ENCODE measurements at places on chromosomes 4 and X.

DNA sequence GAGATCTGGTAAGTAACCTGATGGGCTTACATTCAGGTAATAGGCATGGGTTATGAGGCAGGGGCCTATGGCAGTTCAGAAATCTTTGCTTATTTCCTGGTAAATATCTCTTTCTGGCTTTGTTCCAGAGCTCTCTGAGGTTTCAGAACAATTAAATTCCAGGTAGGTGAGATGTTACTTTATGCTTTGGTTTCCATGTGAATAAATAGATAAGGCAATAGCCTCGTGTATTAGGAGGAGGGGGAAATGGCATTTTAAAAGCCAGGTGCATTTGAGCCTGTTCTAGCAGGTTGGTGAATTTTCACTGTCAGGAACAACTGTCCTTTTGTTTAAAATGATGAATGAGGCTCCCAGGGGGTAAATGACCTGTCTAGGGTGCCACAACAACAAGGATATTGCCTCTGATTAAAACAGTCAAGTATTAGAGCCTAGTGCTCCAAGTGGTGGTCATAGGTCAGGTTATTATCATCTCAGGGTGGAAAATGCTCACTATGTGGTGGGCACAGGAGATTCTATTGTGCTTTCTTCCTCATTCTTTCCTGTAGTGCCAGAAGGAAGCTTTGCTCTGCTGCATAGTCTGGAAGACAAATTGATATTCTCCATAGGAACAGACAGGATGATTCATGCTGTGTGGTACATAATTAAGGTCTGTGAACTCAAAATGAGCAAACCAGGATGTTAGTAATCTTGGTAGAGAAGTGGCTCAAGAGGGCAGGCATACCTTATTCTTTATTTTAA, 296.2 kb downstream of the INPP4B start:
- no peak for DNase-seq

DNA sequence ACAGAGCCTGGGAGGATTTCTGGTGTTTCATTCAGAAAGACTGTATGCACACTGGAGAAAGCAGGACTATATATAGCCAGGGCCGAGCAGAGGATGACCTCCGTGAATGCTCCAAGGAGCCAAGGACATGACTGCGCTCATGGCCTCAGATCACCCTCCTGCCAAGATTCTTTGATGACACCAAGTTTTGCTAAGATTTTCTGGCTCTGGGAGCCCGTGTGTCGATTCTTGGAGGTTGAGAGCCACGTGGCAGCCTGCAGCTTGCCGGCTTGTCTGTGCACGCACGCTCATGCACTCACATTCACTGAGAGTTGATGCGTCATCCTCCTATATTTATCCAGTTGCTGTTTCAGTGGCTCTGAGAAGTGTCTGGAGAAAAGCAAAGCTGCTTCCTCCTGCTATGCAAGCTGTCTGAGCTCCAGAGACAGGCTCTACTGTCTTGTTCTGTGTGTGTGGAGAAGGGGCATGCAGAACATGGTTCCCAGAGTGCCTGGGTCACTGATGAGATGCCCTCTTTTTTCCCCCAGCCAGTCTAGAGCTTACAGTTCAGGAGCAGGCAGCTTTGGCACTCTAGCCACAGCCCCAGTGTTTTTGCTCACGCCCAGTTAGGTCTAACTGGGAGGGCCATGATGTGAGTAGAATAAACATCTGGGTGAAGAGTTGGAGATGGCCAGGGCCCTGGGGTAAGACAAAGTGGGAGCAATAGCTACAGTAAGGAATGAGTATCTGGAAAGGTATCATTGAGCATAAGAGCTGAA, 64.9 kb upstream of the SCOC start:
- no peak for DNase-seq

DNA sequence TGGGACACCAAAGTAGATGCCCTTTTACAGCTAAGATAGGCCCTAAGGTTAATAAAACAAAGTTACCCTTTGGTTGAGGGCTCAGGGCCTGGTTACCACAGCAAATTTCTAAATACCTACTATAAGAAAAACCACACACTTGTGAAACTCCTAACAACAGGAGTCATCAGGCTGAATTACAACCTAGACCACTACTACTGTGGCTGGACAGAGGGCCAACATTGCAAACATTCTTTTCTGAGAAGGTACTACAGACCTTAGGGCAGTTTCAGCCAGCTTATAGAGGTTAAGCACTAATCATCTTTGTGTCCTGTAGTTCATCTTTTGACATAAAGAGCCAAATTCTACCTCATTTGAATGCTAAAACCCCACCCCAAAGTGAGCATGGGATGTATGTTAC, 504.0 kb downstream of the RAPGEF2 start:
- DNase-seq = no peak

DNA sequence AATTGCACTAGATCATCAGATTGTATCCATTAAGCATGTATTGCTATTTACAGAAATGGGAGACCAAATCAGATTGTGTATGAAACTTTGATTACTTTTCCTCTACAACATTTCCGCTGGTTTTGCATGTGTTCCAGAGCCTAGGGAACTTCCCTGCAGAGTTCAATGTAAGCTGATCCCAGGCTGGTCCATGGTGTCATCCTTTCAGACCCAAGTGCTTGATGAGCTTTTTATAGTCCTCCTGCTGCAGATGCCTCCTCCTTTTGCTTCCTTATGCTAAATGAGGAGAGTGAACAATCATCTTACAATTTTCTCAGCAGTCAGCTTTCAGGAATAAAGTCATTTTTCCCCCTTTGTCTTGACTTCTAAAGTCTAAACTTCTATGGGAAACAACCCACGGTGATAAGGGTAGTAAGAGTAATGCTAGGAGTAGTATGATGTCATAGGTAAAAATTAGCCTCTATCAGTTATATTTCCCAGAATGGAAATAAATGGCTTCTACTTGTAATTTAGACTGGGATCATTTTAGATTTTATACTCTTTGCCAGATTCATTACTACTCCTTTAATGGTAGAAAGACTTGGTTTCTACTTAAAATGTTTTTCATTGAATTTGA, 55.1 kb upstream of the SLC4A4 start:
- no peak for DNase-seq

DNA sequence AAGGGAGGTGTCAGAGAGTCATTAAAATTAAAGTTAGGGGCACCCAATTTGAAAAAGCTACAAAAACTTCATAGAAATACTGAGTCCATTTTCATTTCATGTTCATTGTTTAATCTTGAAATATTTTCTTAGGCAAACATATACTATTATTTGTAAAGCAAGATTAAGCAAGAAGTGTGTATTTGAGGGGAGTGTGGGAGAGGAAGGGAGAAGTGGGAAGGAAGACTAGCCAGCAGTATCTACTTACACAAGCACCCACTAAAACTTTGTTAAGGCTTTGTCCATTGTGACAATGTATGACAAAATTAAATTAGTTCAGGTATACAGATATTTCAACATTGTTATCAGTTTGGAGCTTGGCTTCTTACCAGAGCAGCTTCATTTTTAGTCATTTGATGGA, 222.9 kb downstream of the ARHGAP24 start:
- no peak for DNase-seq

GRCh38 chr4:115117651-115118050, 4.2 kb upstream of the NDST4 start:
- no peak for DNase-seq

GRCh38 chrX:2348211-2348610, 152.6 kb downstream of the DHRSX start:
- no peak for DNase-seq

DNA sequence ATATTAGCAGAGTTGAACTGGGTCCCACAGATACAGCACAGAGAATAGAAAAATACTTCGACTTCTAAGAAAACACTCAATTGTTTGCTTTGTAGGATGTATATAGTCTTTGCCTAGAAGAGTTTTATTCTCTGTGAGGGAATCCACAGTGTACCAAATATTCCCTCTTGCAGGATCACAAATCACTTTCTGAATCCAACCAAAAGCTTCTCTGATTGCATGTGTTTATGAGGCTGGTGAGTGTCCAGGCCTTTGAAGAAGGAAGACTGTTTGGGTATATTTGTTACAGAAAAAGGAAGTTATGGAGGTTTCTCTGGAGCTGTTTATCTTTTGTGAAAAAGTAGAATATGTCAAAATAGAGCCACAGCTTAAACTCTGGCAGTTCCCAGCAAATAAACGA, 423.2 kb downstream of the AFF2 start:
- no peak for DNase-seq

- DNase-seq = no peak
These were observed 39.2 kb upstream of the CRMP1 start for GRCh38 chr4:5932035-5932568.

DNA sequence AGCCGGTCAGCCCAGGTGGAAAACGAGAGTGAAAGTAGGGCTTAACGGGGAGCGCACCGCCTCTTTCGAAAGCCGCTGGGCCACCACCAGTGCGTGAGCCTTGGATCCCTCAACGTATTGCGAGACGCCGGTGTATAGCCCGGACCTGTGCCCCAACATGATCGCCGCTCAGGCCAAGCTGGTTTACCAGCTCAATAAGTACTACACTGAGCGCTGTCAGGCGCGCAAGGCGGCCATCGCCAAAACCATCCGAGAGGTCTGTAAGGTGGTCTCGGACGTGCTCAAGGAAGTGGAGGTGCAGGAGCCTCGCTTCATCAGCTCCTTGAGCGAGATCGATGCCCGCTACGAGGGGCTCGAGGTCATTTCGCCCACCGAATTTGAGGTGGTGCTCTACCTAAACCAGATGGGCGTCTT, 929 bp downstream of the MAB21L2 start:
- no peak for DNase-seq

DNA sequence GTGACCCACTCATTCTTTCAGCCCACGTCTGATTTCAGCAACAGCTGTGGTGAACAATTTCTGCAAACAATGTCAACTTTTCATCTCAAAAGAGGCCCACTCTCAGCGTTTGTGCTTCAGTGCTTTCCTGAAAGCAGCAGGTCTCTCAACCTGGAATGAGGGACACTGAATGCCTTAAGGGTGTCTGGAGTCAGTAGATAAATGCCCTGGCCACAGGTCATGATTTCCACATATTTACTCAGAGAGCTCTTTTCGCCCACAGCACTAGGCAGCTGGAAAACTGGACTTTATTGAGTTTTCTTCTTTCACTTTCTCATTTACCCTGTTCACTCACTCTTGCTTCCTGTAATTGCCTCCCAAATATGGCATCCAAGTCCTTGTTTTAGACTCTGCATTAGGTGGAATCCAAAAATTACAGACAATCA, 52.8 kb downstream of the NPFFR2 start:
- DNase-seq = no peak

GRCh38 chr4:13386405-13387107, 97.6 kb downstream of the RAB28 start:
- DNase-seq = no peak

DNA sequence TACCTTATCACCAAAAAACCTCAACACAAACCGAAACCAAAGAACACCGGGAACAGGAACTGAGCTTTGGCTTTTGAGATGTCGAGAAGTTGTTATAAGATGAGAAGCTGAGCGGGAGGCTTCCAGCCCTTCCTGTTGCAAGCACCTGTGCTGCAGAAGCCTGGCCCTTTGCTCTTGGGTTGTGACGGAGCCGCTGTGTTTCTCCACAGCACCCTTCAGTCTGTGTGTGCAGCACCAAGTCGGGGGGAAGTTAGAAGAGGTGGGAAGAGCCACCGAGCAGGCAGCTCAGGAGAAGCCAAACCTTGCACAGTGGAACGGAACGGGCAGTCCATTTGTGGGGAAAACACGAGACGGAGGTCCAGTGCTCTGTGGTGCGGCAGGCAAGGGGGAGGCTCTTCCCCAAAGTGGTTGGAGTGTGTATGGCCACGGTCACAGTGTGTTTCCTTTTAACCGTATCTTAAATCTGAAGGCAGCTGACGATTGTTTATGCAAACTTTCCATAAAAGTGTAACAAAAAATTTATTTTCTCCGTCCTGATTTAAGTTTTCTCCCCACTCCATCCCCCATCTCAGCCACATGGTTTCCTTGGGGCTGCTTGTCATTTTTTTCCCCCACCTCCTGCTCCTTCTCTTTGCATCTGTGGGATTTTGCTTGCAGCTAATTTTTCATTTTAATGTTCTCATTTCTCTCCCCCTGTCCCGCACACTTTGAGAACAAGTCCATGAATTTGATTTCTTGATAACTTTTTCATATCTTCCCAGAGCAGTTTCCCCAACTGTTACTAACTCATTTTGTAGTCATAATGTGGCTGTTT, 123.7 kb downstream of the STOX2 start:
- no peak for DNase-seq

DNA sequence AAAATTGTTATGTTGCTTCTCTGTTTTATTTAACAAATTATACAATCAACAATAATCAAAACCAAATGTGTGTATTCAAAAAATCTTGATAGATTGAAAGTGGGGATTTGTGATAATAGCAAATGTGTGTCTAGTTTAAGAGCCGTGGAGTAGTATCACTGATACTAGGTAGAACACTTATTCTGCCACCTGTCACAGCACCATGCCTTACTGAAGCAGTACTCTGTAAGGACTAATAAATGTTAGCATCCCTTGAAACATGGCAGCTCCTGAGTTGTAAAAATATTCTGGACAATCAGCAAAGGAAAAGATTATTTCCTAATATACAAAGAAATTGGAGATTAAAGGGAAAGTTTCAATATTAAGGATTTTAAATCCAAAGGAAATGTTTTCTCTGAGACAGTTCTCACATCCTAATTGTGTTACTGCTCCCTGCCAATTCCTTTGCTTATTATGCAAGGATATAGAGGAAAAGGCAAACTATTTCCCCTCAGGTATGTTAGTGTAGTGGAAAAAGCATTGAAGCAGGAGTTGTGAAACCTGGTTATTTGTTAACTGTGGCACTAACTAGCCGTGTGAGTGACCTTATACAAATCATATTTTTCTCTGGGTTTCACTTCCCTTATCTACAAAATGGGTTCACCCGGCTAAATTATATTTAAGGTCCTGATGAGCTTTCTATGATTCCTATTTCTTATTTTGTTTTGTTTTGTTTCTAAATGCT, 303.1 kb downstream of the ARHGAP24 start:
- no peak for DNase-seq

- DNase-seq = no peak
These were observed 2.0 kb upstream of the USO1 start for GRCh38 chr4:75722417-75722816.

DNA sequence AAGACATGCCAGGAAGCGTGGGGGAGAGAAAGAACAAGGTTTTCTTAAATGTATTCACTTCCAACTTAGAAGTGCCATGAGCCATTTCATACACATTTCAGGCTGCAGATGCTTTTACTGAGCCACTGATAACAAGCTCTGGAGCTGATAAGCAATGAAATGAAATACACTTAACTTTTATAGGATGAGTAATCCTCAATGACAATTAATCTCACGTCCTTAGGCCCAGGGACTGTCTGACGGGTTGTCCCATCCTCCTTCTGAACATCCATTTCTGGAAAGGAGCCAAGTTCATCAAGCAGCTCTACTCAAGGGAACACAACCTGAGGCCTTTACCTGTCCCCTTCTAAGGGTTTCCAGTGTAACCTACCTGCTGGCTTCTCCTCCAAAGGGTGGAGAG, 121.2 kb downstream of the PARM1 start:
- no peak for DNase-seq

- DNase-seq = no peak
These were observed 50.8 kb upstream of the PPP2R2C start for GRCh38 chr4:6523251-6523650.
